ENCODE measurements at places on chromosomes 1 and 21. TPM values are rescaled to one million over a fixed set of nuclear protein-coding genes. Genes with fewer than 3 reads are reported as not detected.

- DNase-seq, result no peak
Measured at GRCh38 chr21:15692711-15693110, 37.1 kb upstream of the USP25 start.

GDAP2 gene
- 19.6 TPM for total RNA-seq

GRCh38 chr1:36591278-36591677, 108.6 kb upstream of the CSF3R start:
- no peak for DNase-seq

C1QB gene
- not detected for total RNA-seq

GRCh38 chr1:37672136-37672870, 20.0 kb upstream of the CDCA8 start:
- DNase-seq, result no peak

- no peak for DNase-seq
Measured at GRCh38 chr1:54095546-54096226, 42.3 kb downstream of the TCEANC2 start.

GRCh38 chr1:203584035-203584434, 42.6 kb upstream of the ATP2B4 start:
- no peak for DNase-seq

GRCh38 chr21:35020902-35021301, 28.2 kb downstream of the RUNX1 start:
- no peak for DNase-seq

REG4 gene
- not detected for total RNA-seq

PODN gene
- not detected for total RNA-seq

GRCh38 chr1:31327381-31327780, 30.5 kb downstream of the ZCCHC17 start:
- DNase-seq, result no peak

Measured in activated B cell treated with CpG ODN at 0.5 μM for 24 hours (primary cell).